Stimulated activated CD4-positive, alpha-beta T cell treated with anti-CD3 and anti-CD28 coated beads, TNF-alpha, amount 100 ng/mL, for 1 hour (primary cell): ENCODE measurements at places on chromosomes 16 and 17.

DNA sequence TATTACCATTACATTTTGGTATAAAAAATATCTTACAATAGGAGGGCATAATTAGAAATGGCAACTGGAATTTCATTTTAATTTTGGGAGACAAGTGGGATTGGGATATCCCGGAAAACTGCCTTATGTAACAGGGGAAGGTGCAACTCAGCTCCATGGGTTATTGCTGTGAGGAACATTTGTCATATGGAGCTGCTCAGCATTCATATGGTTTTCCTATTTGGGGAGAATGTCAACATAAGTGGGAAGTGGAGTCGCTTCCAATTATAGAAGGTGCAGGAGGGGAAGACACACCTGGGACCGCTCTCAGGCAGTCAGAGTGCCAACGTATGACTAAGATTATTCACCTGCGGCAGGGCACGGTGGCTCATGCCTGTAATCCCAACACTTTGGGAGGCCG is 10.7 kb downstream of the ODF4 start:
- DNase-seq: no peak

DNA sequence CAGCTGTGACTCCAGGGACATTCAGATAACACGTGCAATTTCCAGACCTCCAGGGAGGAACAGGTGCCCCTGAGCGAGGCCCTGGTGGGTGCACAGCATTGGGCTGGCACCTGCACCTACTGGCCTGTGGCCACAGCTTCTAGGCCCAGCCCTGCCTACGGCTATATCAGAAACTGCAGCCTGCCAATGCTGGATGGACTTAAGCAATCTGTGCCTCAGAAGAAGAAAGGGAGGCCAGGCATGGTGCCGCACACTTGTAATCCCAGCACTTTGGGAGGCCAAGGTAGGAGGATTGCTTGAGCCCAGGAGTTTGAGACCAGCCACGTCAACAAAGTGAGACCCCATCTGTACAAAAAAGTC is 12.4 kb downstream of the PITPNM3 start:
- no peak for DNase-seq

DNA sequence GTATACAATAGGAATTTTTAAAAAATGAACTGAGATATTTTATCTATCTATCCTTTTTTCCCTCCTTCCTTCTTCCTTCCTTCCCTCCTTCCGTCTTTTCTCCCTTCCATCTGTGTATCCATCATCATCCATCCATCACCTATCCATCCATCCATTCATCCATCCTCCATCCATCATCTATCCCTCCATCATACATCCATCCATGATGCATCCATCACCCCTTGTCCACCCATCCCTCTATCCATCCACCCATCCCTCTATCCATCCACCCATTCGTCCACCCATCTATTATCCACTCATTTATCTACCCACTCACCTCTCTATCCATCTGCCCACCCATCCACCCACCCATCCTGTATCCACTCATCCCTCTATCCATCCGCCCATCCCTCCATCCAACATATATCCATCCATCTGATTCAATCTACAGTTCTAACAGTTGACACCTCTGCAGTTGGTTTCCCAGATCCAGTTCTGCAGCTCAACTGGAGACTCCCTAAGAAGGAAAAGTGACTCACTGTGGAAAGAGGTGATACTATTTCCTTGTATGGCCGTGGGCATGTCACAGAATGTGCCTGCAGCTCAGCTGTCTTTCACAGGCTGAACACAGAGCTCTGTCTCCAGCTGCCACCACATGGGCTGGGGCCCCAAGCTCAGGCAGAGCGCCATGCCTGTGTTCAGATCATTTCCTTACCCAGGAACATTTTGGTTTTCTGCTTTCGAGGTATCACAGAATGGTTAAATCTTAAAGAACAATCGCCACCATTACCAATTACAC is 130.8 kb downstream of the XYLT1 start:
- no peak for DNase-seq

DNA sequence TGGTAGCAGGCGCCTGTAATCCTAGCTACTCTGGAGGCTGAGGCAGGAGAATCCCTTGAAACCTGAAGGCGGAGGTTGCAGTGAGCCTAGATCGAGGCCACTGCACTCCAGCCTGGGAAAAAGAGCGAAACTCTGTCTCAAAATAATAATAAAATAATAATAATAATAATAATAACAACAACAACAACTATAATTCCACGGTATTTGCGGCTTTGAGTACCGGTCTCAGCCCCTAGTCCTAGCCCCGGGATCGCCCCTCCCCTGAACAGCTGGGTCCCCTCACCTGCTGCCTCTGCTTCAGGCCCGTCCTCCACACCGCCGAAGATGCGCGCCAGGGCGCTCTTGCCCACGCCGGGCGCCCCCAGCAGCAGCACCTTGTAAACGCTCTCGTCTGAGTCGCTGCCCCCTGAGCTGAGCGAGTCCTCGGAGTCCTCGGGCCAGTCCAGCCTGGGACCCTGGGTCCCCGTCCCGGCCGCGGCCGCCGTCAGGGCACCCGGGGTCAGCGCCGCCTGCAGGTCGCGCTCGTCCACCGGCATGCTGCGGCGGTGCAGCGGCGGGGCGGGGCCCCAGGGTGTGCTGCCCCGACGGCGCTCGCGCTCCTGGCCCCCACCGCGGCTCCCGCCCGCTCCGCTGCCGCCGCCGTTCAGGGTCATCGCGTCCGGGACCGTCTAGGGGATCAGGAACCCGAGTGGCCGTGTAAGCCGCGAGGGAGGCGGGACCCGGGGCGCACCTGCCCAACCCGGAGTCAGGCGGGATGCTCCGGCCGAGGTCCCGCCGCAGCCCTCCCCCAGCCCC is 611 bp downstream of the RRAD start:
- DNase-seq: no peak

DNA sequence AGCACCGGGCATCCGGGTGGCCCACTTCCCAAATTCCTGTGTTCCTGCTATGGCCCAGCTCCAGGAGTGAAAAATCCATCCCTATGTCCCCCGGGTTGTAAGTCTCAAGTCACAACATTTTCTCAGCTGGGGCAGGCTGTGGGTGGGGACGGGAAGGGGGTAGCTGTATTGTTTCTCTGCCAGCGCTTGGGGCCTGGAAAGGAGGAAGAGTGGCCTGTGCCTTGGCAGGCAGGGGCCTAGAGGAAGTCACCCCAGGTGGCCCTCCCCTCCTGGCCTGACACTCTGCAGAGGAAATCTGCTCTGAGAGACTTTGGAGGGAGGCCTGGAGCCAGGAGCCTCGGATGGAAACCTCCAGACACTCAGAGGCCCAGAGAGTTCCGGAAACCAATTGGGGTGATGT is 10.6 kb upstream of the SCN4A start:
- no peak for DNase-seq

GRCh38 chr17:44589316-44590071 is 32.2 kb downstream of the FZD2 start:
- DNase-seq: no peak

- no peak for DNase-seq
These were observed 8.7 kb upstream of the ETV4 start for GRCh38 chr17:43554857-43555256.
